Progenitor cell of endocrine pancreas (in vitro differentiated cells): ENCODE measurements at places on chromosomes 5 and 9. TPM values are rescaled to one million over a fixed set of nuclear protein-coding genes. Genes with fewer than 3 reads are reported as not detected.

- no peak for DNase-seq
Measured at GRCh38 chr5:124790301-124790894, 44.0 kb upstream of the ZNF608 start.

GRCh38 chr5:129459777-129460671 is at the start of gene ADAMTS19:
ADAMTS19 (plus strand) TSS chr5:129460298; CDS start chr5:129460392, 94 bp downstream.
- peak; percentile 46 for DNase-seq

- no peak for DNase-seq
Measured at GRCh38 chr9:4020755-4021296, 279.0 kb downstream of the GLIS3 start.

GRCh38 chr5:146291421-146292074 is 47.1 kb upstream of the POU4F3 start:
- DNase-seq: no peak

DNA sequence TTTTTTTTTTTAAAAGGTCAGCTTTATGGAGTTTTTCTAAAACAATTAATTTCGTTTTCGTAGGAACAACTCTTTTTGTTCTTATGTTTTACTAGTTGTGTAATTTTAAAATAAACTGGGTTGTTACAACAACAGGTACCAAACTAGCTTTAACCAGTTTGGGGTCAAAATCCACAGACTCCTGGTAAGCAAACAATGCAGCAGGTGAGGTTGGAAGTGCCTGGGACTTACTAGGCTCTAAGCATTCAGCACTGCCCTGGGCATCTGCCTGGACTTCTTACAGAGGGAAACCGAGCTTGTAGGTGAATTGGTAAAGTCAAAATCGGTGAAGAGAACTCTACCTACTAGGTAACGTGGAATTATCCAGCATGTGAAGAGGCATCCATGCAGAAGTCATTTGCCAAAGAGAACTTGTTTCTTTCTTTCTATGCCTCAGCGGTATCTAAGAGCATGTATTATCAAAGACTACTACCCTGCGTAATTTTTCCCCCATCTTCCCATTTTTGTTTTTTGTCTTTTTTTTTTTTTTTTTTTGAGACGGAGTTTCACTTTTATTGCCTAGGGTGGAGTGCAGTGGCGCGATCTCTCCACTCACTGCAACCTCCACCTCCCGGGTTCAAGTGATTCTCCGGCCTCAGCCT is 145.4 kb downstream of the KCTD16 start:
- DNase-seq: no peak

- no peak for DNase-seq
Measured at GRCh38 chr5:98282521-98282920, 490.9 kb upstream of the RGMB start.

- DNase-seq: no peak
Measured at GRCh38 chr5:92741906-92742305, 839.1 kb downstream of the NR2F1-AS1 start.

GRCh38 chr5:55868846-55869245 is 17.7 kb downstream of the IL31RA start:
- no peak for DNase-seq

GRCh38 chr9:116592970-116593369 is 94.1 kb upstream of the TRIM32 start:
- DNase-seq: no peak

DNA sequence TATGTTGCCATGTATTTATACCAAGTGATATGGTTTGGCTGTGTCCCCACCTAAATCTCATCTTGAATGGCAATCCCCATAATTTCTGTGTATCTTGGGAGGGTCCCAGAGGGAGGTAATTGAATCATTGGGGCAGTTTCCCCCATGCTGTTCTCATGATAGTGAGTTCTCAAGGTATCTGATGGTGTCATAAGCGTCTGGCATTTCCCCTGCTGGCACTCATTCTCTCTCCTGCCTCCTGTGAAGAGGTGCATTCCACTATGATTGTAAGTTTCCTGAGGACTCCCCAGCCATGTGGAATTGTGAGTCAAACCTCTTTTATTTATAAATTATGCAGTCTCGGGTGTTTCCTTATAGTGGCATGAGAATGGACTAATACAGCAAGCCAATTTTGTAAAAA is 140.8 kb upstream of the ADAMTSL1 start:
- no peak for DNase-seq

DNA sequence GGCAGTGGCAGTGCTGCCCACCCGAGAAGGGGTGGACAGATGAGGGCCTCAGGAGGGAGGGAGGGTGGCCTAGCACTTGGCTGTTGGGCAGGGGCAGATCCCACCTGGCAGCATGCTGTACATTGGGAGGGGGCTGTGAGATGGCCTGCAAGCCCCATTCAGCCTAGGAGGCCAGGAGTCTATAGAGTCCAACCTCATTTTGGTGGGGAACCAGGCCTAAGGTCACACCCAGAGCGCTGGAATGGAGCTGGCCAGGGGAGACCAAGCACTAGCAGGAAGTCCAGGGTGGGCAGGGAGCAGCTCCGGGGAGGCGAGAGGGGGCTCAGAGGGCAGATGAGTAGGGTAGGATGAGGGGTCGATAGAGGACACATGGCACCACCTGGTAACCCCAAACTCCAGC is 22.9 kb downstream of the TRIM14 start:
- no peak for DNase-seq

GRCh38 chr5:143318270-143318669 is 85.2 kb downstream of the NR3C1 start:
- DNase-seq: no peak

GRCh38 chr9:34646211-34647083 is at the start of gene GALT:
GALT (plus strand) TSS chr9:34646675; CDS start chr9:34646705, 30 bp downstream.
- peak; percentile 95 for DNase-seq

- no peak for DNase-seq
Measured at GRCh38 chr9:31623511-31623910, 760.9 kb upstream of the ACO1 start.

GRCh38 chr9:22405869-22406659 is 40.6 kb upstream of the DMRTA1 start:
- DNase-seq: no peak

DNA sequence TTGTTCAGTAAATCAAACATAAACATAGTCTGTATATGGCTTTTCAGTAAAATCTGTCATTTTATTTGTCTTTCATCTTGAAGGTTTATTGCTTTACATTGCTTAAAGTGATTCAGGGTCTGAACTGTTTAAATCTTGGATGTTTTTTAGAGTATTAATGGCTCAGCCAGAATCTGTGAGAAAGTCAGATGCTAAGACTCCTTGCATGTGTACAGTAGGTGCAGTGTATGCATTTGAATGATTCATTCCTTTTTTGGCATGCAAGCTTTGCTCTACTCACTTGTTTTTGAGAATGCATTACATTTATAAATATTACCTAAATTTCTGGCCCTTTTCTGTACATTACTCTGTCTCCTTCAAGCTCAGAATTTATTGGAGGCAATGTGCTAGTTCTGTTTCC is 271.0 kb upstream of the RIOK2 start:
- DNase-seq: no peak

AMBP gene
- total RNA-seq: 678 and 717 TPM in 2 replicates

LCN9 gene
- total RNA-seq: 0.57 and 1.5 TPM in 2 replicates

TMC1 gene
- total RNA-seq: not detected in 2 replicates

PDZD2 gene
- 2.4 and 3.1 TPM in 2 replicates for total RNA-seq

TMEM174 gene
- not detected in 2 replicates for total RNA-seq

CEP72 gene
- total RNA-seq: 24.8 and 26.9 TPM in 2 replicates

MUSK gene
- not detected in 2 replicates for total RNA-seq

DAB2IP gene
- 63.2 and 67.8 TPM in 2 replicates for total RNA-seq

ZER1 gene
- total RNA-seq: 38.4 and 42.2 TPM in 2 replicates

INSYN2B gene
- 0.12 TPM in 1 of 2 replicates, not detected in the other for total RNA-seq
